ENCODE measurements at places on chromosomes 5 and 9.

DNA sequence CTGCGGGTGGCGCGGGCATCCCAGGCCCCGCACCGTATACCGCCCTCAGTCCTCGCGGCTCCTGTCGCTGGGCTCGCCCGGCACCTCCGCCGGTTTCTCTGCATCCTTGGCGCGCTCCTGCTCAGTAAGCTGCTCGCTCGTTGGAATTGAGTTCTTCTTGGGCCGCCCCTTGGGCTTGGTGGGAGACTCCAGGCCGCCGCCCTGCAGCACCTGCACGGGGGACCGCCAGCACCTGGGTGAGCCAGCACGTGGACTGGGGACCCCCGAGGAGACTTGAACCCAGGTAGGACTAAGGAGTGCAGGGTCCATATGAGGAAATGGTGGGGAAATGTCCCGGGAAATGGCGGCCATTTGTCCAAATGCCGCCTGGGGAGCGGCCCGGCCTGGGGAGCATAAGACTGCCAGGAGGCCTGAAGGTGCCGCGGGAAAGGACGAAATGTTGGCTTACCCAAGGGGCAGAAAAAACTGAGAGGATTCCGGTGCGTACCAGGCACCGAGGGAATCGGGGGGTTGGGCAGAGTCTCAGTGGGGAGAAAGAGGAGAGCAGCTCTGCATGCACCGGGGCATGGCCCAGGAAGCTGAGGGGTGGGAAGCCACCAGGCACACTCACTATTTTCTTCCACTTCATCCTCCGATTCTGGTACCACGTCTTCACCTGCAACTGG, 2.9 kb downstream of the BARX1 start:
- ATAC-seq = no peak

- peak; percentile 61 for ATAC-seq
Measured at GRCh38 chr9:96884443-96884842, 30.1 kb upstream of the ZNF782 start.

DNA sequence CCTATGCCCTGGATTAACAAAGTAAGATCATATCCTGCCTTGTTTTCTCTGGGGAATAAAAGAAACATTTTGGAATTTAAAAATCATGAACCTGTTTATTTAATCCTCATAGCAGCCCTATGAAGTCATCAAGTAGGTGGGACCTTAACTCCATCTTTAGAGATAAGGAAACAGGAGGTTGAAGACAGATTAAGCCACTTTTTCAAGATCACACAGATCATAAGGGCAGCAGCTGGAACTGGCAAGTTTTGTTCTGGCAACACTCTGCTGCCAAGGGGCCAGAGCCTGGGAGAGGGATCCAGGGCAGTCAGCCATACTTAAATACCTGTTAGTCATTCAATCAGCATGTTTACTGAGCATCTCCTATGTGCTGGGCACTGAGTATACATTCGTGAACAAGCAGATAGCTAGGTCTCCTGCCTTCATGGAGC, 63.7 kb downstream of the SLC1A1 start:
- ATAC-seq = no peak

GRCh38 chr5:149829954-149830353, 99.8 kb downstream of the PPARGC1B start:
- no peak for ATAC-seq

- no peak for ATAC-seq
Measured at GRCh38 chr9:120713257-120714087, 798 bp downstream of the MEGF9 start.

- no peak for ATAC-seq
Measured at GRCh38 chr5:81606150-81606549, 144.7 kb downstream of the SSBP2 start.

Data from motor neuron (in vitro differentiated cells).